ENCODE measurements at places on chromosomes 16 and 17. TPM values are rescaled to one million over a fixed set of nuclear protein-coding genes. Genes with fewer than 3 reads are reported as not detected.

The NLRC3 gene
- not detected for polyA plus RNA-seq

GRCh38 chr16:57750796-57751538 lies 15.4 kb downstream of the KATNB1 start:
- DNase-seq = no peak

The KRT24 gene
- not detected for polyA plus RNA-seq

The LCMT1 gene
- 39.6 TPM for polyA plus RNA-seq

The JPH3 gene
- polyA plus RNA-seq = not detected

- DNase-seq = no peak
Measured at GRCh38 chr17:50194140-50194933, 7.1 kb downstream of the COL1A1 start.
